ENCODE measurements at places on chromosomes 6 and 20.

DNA sequence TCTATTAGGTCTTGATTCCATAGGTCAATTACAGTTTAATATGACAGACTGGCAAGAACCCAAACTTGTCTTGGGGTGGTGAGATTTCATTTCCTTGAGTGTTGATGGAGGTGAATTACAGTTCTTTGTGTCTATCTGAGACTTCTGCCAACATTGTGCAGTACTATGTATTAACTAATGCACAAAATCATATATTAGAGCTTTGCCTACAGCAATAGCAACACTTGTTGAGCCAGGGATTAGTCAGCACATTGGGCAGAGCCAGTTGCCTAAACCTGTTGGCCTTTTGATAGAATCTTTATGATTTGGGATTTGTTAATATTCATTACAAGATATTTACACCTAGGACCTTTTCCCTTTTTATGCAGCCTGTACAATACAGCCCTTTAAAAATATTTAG is 135.3 kb upstream of the CENPW start:
- DNase-seq, result no peak

DNA sequence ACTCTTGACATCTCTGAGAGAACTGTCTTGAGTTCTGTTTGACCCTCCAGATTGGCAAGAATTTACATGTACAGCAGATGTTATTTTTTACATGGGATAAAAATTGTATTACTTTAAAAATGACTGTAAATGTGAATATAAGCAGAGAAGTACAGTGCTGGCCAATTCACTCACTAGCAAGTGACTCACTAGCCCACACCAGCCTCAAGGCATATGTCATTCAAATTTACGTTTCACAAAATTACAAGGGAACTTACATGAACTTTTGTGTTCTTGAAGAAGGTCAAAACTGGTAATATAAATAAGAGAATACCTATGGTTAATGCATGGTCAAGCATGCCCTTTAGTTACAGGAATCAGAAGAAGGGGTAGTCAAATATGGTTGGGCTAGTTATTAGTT is 54.0 kb upstream of the HMGCLL1 start:
- no peak for DNase-seq

DNA sequence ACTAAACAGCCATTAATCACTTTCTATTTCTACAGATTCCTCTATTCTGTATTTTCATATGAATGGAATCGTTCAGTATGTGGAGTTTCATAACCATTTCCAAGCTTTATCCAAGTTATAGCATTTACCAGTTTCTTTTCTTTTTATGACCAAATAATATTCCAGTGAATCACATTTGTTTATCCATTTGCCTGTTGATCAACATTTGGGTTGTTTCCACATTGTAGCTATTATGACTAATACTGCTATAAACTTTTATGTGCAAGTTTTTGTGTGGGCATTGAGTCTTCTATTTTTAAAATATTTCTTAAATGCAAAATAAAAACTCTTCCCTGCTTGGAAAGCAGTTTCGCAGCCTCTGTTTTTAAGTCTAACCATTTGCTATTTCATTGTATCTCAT is 336.4 kb upstream of the OPRM1 start:
- no peak for DNase-seq

DNA sequence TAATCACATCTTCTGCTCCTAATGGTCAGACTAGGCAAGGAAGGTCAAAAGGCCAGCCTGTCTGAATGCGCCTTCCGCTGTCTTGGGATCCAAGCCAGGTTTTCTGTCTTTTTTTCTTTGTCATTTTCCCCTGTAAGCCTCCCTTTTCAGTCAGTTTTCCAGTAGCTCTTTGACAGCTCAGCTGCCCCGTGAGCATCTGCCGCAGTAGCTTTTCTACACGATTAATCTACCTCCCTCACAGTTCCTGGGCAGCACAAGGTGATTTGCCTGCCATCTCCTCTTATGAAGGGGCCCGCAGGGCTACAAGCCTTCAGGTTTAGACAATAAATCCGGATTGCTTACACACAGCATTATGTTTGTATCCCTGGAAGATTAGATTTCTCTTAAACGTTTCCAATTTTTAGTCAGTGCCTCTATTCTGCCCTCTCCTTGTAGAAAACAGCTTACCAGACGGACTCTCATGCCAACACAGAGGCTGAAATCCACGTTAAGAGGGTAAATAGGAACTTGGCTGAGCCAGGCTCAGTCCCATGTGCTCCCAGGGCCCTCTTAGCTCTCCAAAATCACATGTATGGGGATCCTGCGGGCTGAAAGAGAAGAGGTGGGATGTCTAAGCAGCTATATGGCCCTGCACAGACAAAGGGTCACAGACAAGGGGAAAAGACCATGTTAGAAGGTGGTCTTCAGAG is 77.2 kb downstream of the LY86 start:
- no peak for DNase-seq

GRCh38 chr6:95197590-95197989 is 379.7 kb upstream of the MANEA start:
- DNase-seq, result no peak
